ENCODE measurements at places on chromosomes 2 and 18. TPM values are rescaled to one million over a fixed set of nuclear protein-coding genes. Genes with fewer than 3 reads are reported as not detected.

The HTR2B gene
- total RNA-seq, result 0.50 TPM

The VWA3B gene
- total RNA-seq, result not detected

The AKAIN1 gene
- not detected for total RNA-seq

The RMDN2 gene
- 6.2 TPM for total RNA-seq

The UGP2 gene
- total RNA-seq, result 368 TPM

The HADHA gene
- total RNA-seq, result 800 TPM

The ADGRF3 gene
- total RNA-seq, result not detected

The RABL2A gene
- 5.3 TPM for total RNA-seq

The ATP8B1 gene
- total RNA-seq, result 4.0 TPM

GRCh38 chr2:85718009-85718391 is 23.8 kb downstream of the GNLY start:
- DNase-seq, result no peak

DNA sequence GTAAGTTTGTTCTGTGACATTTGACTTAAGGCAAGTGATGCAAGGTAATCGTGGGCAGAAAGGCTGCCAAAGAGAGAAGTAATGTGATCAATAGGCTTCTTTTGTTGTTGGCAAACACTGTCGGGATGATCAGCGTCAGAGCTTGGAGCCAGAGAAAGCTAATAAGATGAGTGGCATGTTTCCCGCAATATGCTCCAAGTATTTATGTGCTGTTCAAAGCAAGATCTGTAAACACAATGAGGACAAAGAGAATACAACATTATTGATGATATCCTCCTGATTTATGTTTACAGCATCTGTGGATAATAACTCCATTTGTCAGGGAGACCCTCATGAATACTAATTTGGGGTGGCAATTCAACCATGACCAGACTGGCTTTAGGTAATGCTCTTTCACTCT is 603.3 kb downstream of the TDRD15 start:
- DNase-seq, result no peak

GRCh38 chr2:172905937-172906811 is 169.5 kb upstream of the MAP3K20 start:
- DNase-seq, result peak; percentile 75

GRCh38 chr18:28048612-28049011 is 128.3 kb downstream of the CDH2 start:
- DNase-seq, result no peak

DNA sequence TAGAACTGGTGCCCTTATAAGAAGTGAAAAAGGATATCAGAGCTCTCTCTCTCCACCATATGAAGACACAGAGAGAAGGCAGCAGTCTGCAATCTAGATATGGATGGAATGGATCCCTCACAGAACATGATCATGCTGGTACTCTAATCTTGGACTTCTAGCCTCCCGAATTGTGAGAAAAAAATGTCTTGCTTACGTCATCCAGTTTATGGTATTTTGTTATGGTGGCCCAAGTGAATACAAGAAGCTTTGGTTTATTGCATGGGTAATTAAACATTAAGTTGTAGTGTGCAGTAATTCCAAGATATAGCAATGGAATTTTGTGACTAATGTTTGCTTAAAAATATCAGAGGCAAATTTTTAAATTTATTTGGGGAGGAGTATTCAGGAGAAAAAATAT is 1667.4 kb upstream of the SLC39A10 start:
- no peak for DNase-seq

GRCh38 chr2:229910832-229911412 is 10.9 kb downstream of the TRIP12 start:
- DNase-seq, result no peak

GRCh38 chr2:61463769-61464475 is 7.0 kb downstream of the USP34 start:
- DNase-seq, result no peak

DNA sequence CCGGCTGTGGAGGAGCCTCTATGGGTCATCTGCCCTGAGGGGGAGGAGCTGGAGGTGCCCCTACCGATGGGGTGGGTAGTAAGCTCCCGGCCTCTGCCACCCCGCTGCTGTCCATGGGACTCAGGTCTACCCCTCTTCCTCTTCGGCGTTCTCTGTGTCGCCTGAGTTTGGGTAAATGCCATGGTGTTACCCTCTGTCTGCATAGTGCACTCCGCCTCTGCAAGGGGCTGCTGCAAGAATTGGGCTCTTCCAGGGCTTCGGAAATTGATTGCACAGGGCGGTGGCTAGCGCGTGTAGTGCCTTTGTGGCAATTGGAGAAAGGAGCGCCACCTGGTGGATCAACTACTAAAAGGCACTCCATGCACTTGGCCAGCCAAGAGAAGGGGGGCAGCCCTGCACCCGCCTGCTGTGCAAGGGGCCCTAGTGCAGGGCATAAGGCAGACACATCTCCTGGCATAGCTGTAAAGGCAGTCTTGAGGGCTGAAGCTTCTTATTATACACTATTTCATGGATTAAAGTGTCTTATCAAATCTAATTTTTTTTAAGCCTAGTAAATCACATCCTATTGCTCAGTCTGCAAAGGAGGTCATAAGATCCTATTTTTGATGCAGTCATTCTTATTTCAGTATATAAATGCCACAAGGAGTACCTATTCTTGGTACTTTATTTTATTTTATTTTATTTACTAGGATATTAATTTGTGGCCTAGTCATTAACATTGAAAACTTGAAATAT is 308.9 kb downstream of the PDE11A start:
- DNase-seq, result peak; percentile 69

- DNase-seq, result no peak
Measured at GRCh38 chr2:15241201-15241600, 319.9 kb downstream of the NBAS start.

DNA sequence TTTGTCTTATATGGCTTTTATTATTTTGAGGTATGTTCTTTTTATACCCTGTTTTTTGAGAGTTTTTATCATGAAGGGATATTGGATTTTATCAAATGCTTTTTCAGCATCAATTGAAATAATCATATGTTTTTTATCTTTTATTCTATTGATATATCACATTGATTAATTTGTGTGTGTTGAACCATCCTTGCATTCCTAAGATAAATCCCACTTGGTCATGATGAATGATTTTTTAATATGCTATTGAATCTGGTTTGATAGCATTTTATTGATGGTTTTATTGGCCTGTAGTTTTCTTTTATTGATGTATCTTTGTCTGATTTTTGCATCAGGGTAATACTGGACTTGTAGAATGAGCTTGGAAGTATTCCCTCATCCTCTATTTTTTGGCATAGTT is 160.3 kb downstream of the PLCL1 start:
- no peak for DNase-seq

DNA sequence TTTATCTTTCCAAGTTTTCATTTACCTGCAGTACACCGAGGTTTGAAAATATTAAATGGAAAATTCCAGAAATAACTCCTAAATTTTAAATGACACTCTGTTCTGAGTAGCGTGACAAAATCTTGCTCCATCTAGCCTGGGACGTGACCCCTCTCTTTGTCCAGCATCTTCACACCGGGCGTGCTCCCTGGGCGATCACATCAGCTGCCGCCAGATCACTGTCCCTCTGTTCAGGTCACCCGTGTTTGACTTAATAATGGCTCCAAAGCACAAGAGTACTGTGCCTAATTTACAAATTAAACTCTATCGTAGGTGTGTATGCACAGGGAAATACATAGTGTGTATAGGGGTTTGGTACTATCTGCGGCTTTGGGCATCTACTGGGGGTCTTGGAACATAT is 6.1 kb upstream of the TMEM185B start:
- DNase-seq, result peak; percentile 9

DNA sequence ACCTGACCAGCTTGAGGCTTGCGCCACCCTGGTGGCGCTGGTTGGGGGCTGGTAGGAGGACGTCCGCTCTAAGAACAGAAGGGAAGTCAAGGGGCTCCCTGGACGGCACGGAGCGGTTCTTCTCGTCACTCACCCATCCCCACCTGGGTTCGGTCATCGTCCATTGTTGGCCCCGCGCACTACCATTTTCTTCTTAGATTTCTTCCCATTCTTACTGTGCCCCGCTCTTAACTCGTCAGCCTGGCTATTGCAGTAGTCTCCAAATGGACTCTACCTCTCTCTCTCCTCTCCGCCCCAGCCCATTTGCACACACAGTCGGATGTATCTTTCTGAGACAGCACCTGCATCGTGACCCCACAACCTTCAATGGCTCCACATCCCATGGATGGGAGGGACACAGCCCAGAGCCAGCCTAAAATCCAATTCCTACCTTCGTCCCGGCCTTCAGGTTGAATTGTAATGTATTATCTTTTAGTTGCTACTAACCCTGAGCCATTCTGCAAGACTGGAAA is 814 bp upstream of the RAB1A start:
- DNase-seq, result no peak

DNA sequence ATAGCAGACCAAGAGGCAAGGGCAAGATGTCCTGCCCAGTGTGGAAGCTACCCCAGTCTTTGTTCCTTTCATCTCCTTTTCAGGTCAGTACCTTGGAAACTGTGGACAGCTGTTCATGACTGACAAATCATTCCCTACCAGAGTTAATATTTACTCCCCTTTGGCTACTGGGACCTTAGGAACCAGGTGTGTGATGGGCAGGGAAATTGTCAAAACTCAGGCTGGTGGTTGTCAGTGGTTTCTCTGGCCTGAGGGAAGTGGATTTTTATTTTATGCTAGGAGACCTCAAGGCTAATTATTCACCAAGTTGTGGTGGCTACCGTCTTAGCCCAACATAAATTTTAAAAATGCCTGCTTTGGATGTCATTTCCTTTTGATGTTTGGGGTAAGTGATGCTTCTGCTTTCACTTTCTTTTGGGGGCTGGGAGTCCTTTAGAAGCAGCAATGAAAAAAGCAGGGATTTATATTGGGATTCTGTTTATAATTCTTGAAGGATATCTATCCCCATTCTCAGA is 119.3 kb downstream of the SETBP1 start:
- no peak for DNase-seq

DNA sequence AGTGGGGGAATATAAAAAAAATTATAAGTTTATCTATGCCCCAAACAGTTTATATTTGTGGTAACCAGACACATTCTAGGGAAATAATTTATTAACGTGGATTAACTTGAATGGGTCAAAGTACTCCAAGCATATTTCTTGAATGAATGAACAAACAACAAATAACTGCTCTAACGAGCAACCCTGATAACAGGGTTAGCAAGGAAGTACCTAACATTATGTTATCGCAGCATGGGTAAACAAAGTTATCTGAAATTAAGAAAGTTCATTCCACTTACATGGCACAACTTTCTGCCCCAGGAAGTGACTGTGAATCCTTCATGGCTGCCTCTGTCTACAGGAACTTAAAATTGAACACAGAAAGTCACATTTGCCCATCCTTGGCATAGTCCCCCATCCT is 812.9 kb upstream of the ACVR2A start:
- no peak for DNase-seq

- no peak for DNase-seq
Measured at GRCh38 chr2:212494418-212495020, 44.1 kb downstream of the ERBB4 start.

- DNase-seq, result no peak
Measured at GRCh38 chr2:54741250-54741649, 17.8 kb downstream of the EML6 start.

- DNase-seq, result no peak
Measured at GRCh38 chr18:7784171-7784570, 217.1 kb downstream of the PTPRM start.

GRCh38 chr2:134240061-134240460 is 13.8 kb upstream of the MGAT5 start:
- DNase-seq, result no peak

Data from left ventricle myocardium superior (tissue), 1 donor.